Large intestine (tissue), 12 donors: ENCODE measurements at places on chromosomes 7 and 10.

DNA sequence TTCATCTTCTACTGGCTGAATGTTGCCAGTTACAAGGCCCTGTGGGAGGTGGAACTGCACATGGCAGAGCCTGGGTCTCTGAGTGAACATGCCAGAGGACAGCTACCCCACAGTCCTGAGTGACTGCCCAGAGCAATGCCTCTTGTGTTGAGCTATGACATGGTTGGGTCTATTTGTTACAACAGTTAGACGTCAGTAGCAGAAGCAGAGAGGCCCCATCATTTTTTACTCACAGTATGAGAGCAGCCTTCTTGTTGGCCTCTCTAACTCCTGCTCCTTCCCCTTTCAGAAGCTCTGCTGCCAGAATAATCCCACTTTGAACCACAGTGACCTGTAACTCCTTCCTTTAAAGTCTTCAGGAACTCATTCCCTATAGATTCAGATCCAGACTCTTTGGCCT, 30.8 kb upstream of the NRP1 start:
- DNase-seq = no peak

DNA sequence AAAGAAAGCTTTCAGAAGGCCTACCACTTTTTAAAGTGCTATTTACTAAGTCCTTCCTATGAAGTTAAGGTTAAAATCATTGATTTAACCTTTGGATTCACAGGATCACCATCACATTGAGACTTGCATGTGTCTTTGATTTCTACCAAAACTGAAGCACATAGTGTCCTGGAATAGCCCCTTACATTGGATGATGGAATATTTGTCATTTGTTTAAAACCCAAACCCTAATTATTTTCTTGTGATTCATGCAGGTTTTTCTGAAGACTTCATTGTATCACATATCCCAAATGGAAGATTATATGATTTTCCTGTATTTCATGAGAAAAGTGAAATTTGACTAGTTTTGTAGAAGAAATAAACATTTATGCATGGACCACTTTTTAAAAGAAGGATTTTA, 3.3 kb downstream of the SEMA3A start:
- no peak for DNase-seq

DNA sequence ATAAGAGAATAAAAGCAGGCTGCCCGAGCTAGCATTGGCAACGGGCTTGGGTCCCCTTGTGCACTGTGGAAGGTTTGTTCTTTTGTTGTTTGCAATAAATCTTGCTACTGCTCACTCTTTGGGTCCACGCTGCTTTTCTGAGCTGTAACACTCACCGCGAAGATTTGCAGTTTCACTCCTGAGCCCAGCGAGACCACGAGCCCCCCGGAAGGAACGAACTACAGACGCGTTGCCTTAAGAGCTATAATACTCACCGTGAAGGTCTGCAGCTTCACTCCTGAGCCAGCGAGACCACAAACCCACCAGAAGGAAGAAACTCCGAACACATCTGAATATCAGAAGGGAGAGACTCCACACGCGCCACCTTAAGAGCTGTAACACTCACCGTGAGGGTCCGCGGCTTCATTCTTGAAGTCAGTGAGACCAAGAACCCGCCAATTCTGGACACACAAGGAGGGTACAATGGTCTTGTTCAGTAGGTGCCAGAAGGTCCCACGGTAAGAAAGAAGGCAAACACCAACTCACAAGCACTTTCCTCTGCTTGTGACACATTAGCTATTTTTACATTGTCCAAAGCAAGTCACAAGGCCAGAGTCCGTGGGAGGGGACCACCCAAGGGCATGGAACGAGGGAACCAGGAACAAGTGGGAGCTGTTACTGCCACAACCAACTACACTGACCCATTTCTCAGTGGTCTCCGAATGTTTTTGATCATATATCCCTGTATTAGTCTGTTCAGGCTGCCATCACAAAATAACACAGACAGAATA, 29.2 kb upstream of the CACUL1 start:
- DNase-seq = no peak

DNA sequence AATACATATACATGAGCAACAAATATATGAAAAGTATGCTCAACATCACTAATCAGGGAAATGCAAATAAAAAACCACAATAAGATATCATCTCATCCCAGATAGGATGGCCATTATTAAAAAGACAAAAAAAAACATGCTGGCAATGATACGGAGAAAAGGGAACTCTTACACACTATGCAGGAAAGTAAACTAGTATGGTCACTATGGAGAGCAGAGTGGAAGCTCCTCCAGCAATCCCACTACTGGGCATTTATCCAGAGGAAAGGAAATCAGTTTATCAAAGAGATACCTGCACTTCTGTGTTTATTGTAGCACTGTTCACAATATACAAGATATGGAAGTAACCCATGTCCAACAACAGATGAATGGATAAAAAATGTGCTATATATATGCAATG, 217.5 kb downstream of the SDK1 start:
- DNase-seq = no peak

DNA sequence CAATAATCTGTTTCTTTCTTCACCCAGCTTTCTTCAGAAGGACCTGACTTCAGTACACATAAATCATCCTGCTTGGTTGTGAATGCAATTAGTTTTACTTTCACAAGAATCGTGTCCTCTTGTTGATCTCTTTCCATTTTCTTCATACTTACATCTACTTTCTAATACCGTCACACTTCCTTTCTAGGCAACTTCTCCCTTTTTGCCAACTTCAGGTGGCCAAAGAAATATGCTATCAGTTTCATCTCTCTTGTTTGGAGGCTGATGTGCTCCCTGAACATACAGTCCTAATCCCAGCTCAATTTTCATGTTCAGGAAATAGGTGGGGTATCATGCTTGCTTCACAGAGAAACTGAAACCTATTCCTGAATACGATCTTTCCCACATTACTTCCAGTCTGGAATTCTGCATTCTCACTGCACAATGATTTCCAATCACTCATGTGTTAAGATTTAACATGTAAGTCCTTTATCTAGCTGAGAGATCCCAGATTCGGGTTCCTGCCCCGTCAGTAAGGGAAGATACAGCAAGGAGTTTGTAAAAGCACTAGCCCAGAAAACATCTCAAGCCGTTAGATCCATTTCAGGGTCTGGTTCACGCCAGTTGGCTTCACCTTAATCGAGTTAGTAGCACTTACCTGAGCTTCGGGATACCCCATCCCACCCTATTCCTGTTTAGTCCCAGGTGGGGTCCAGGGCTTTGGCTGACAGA, 994 bp downstream of the SLC25A28 start:
- DNase-seq = peak; percentile 80

- DNase-seq = peak; percentile 21
These were observed 759.1 kb upstream of the IGFBP3 start for GRCh38 chr7:46680147-46680546.

GRCh38 chr10:3399756-3400155, 227.2 kb upstream of the PITRM1 start:
- DNase-seq = no peak

- no peak for DNase-seq
These were observed 44.8 kb upstream of the LOXL4 start for GRCh38 chr10:98312822-98313221.

DNA sequence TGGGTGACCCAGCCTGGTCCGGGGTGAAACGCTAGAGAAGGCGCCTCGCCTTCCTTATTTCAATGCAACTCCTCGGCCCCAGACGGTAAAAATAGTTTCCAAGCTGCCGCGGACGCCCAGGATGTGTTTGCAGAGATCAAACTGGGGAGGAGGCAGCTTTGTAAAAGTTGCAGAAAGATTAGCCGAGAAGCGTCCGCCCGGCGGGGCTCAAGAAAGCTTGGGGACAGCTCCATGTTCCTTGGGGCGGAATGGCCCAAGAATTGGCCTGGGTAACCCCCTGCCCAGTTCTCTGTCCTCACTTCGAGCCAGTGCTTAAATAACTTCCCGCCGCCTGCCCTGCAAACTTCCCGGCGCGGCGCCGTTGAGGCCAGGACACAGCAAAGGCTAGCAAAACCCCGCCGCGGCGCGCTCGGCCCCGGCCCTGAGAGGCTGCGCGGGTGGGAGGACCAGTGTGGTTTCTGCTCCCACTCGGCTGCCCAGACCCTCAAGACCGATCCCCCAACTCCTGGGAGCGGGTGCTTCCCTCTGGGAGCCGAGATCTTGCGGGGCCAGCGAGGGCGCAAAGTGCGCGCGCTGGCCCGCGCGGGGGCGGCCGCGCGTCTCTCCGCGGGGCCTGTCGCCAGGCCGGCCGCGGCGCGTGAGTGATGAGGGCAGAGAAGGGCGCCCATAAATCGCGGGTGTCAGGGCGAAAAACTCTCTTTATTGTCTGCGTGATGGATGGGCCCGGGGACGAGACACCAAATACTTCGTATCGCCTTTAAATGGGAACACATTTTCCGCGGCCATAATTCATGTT, 6.3 kb upstream of the ZNF503 start:
- DNase-seq = peak; percentile 51

- DNase-seq = no peak
These were observed 382.3 kb upstream of the MTPN start for GRCh38 chr7:136359333-136359903.

- DNase-seq = no peak
These were observed 112.6 kb downstream of the AMPH start for GRCh38 chr7:38518541-38518940.

- no peak for DNase-seq
These were observed 395.8 kb upstream of the NPVF start for GRCh38 chr7:25624051-25624450.

DNA sequence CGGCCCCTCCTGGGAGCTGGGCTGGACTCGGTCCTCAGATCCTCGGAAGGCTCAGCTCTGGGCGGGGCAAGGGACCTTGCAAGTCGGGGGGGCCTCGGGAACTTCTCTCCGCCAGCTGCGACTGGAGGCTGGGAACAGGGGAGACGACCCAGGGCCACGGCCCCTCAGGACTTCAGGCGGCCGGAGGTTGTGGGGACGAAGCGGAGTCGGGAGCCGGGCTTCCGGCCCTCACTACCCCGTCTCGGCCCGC, 2.6 kb downstream of the ADIRF start:
- no peak for DNase-seq

- no peak for DNase-seq
These were observed 1.3 kb downstream of the FIGNL1 start for GRCh38 chr7:50448823-50449222.

- peak; percentile 53 for DNase-seq
These were observed 48.9 kb upstream of the PDCD4 start for GRCh38 chr10:110822712-110823311.
